ENCODE measurements at places on chromosomes 2 and 18. TPM values are rescaled to one million over a fixed set of nuclear protein-coding genes. Genes with fewer than 3 reads are reported as not detected.

FIGN gene
- total RNA-seq: 0.98 TPM

SERPINB11 gene
- not detected for total RNA-seq

TEX44 gene
- not detected for total RNA-seq

SERPINB3 gene
- not detected for total RNA-seq

PID1 gene
- total RNA-seq: under 0.01 TPM

Measured in vein endothelial cell (primary cell).